ENCODE measurements at places on chromosomes 11 and 22.

DNA sequence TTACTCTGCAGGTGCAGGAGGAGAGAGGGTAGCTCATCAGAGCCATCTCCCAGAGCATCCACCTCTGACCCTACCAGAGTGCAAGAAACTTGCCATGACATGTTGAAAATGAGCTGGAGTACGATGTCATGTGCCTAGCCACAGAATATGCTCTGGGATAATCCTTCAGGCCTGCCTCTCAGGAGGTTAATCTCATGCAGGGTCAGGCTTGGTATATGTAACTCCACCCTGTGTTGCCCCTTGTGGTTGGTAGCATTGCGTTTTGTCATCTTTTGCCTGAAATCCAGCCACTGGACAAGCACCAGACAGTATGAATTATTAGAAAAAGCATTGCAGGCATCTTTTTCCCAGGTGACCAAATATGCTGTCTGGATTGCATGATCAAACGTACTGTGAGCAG, 36.2 kb downstream of the CNTF start:
- no peak for DNase-seq

DNA sequence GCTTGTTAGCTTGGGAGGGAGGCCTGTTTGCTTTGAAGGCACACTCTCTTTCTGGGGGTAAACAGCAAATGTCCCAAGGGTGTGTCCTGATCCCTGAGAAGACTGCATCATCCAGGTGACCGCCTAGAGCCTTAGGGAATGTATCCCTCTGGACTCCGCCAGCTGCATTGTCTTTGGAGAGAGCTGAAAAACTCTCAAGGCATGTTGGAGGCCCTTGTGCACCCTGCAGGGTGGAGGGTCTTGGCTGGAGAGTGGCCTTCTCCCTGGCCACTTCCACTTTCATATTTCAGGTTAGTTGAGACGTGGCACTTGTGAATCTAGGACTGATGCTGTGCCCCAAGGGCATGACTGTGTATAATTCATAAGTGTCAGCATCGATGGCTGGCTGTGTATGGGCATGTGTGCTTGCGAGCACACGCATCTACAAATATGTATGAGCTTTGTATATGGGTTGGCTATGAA, 70.6 kb downstream of the ZBTB16 start:
- no peak for DNase-seq

GRCh38 chr11:118877487-118878162, 6.1 kb upstream of the CXCR5 start:
- no peak for DNase-seq

DNA sequence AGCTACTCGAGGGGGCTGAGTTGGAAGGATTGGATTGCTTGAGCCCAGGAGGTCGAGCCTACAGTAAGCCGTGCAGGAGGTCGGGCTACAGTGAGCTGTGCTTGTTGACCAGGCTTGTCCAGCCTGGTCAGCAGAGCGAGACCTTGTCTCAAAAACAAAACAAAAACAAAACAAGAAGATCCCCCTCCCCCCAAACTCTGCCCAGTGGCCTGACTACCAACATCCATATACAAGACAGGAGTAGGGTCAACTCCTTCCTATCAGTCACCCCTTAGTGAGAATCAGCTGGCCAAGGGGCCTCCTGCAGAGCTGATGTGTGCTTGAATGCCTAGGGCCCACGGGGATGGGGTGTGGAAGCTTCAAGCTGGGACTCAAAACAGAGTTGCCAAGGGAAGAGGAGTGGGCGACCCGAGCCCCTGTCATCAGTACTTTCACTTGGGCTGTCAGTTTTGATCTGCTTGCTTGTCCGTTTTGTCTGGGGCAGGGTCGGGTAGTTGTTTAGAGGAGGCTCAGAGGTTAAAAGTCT, 942 bp upstream of the TSPAN18 start:
- no peak for DNase-seq

GRCh38 chr11:61627850-61628661, 47.2 kb upstream of the SYT7 start:
- DNase-seq = peak; percentile 87

DNA sequence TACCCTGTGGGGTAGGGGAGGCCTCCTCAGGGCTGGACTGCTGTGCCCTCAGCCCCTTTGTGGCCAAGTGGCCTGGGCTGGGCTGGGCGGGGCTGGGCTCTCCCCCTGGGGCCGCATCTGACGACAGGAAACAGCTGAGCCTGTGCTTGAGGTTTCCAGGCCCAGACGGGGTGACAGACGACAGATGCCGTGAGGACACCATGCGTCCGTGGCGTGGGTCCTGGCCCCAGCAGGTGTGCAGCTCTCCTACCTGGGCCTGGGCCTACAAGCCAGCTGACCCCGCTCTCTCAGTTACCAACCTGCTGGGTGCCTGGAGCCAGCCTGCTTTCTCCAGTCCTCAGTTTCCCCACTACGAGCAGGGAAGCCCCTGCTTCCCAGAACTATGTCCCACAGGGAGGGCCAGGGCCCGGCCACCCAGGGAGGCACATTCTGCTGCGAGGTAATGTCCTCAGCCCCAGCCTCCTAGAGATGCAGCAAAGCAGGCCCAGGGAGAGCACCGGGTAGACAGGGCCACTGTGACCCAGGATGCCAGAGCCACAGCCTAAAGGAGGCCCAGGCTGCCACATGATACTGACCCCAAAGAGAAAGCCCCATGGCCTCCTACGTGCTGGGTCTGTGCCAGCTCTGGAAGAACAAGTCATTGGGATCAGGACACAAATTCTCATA, 181.3 kb downstream of the IGLL1 start:
- peak; percentile 35 for DNase-seq

GRCh38 chr22:22507743-22508273, 734 bp downstream of the ZNF280B start:
- DNase-seq = no peak

DNA sequence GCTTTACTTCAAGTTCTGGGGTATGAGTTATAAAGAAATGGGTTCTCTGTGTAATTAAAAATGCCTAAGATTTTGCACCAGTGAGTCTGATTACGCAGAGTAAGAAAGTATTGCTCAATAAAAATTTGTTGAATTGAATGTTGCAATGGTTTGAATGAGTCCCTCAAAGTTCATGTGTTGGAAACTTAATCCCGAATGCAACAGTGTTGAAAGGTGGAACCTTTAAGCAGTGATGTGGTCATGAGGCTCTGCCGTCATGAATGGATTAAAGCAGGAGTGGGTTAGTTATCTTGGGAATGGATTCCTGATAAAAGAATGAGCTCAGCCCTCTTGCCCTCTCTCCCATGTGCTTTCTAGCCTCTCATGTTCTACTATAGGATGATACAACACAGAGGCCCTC, 52.6 kb upstream of the SESN3 start:
- no peak for DNase-seq

- DNase-seq = no peak
Observed at GRCh38 chr11:79794484-79795393, 353.9 kb upstream of the TENM4 start.

DNA sequence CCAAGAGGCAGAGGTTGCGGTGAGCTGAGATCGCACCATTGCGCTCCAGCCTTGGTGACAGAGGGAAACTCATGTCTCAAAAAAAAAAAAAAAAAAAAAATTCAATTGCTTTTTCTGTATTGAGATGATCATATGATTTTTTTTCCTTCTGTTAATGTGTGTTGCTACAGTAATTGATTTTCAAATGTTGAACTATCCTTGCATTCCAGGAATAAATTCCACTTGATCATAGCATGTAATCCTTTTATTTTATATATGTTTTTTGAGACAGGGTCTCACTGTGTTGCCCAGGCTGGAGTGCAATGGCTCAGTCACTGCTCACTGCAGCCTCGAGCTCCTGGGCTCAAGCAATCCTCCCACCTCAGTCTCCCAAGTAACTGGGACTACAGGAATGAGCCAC, 33.3 kb downstream of the MOV10L1 start:
- no peak for DNase-seq

GRCh38 chr22:17269224-17269606, 50.0 kb upstream of the ADA2 start:
- DNase-seq = no peak

DNA sequence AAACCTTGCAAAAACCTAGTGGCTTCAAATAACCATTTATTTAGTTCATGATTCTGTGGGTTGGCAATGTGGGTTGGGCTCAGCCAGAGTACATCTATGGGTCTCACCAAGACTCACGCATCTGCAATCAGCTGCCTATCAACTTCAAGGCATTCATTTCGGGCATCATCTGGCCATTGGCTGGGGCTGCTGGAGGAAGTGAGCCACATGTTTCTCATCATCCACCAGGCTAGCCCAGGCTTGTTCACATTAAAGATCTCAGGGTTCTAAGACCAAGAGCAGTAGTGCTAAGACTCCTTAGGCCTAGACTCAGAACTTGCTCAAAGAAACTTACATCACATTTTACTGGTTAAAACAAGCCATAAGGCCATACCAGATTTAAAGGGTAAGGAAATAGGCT, 478.9 kb upstream of the ARHGAP42 start:
- no peak for DNase-seq

DNA sequence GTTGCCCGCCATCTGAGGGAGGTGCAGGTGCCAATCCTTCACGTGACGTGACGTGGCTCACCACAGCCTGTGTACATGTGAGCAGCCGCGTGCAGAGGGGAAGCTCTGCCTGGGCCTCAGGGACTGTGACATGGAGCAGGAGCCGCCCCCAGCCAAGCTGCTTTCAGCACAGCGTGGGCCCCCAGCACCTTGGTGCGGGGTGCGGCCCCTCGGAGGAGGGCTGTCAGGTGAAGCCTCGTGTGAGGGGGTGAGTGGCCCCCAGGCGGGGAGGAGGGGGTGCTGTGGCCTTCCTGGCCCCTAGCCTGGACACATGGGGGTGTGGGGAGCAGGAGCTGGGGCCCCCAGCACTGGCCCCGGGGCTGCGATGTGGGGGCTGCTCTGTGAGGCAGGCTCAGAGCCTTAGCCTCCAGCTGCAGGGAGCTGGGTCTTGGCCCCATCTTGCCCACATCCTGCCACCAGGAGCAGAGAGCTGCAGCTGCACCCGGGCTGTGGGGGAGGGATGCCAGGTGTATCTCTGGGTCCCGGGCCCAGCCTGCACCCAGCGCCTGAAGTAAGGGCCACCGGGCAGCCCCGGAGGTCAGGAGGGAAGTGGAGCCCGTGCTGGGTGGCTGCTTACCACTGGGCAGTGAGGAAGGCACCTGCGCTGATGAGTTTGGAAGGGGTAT, at the start of gene ADORA2A:
ADORA2A (plus strand) TSS at position 100 of the 665 bp plus-strand sequence. CDS start 5,806 bp downstream, outside the sequence.
- no peak for DNase-seq

DNA sequence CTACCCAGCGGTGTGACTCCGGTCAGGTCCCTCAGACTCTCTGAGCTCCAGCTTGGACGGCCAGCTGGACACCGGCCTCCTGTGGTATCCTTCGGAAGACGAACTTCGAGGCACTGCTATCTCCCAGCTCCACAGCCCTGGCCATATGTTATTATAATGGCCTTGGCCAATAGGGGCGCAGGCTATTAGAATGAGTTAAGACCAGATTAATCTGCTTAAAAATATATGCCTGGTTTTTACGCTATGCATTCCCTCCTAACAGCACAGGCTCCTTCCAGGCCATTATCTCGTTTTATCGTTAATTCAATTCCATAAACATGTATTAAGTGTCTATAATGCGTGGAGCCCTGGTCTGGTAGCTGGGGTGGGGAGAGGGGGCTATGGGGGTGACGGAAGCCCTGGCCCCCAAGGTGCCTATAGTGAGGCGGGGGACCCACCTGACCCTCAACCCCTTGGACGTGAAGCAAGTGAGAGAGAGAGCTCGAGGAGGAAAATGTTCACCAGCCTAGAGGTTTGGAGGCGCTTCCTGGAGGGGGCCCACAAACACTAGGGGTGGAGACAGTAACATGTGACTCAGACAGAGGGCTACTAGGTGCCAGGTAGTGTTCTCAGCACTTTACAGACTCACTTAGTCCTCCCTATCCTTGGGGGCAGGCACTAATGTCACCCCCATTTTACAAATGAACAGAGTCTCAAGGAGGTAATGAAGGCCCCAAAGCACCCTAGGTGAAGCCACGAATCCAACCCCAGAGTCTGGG, 37.5 kb upstream of the TCF20 start:
- DNase-seq = no peak

DNA sequence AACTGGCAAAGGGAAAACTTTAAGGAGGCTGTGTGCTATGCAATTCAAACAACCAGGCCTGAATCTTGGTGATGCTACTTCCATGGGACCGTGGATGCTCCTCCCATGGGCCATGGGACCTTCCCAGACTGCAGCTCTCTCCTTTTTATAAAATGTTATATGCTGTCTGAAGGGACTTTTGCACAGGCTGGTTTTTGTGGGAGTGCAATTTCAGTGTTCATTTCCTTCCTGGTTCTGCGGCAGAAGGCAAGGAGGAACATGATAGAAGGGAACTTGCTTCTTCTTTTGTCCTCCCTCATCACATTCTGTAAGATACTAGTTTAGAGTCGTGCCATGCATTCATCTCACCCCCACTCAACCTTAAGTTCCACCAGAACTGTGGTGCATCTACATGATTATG, 68.9 kb downstream of the C11orf58 start:
- DNase-seq = no peak

GRCh38 chr11:66904981-66905521, 48.2 kb downstream of the LRFN4 start:
- no peak for DNase-seq

- no peak for DNase-seq
Observed at GRCh38 chr11:73384872-73385689, 8.9 kb downstream of the RELT start.

DNA sequence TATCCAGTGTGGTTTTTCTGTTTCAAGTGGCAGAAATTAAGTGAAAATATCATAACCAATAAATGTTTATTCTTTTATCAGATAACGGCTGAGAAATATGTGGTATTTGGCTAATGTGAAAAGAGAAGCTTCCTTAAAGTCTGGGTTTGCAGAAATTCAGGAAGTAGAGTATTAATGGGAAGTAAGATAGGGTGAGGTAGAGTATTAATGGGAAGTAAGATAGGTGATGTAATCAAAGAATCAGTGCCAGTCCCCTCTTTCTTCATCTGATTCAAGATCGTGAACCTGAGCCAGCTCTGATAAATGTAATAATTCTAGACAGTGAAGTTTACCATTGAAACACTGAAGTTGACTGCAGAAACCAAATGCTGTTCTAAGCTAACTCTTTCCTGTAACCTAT, 30.9 kb downstream of the TRPC6 start:
- no peak for DNase-seq

- no peak for DNase-seq
Observed at GRCh38 chr11:69374110-69374945, 80.4 kb downstream of the MYEOV start.

DNA sequence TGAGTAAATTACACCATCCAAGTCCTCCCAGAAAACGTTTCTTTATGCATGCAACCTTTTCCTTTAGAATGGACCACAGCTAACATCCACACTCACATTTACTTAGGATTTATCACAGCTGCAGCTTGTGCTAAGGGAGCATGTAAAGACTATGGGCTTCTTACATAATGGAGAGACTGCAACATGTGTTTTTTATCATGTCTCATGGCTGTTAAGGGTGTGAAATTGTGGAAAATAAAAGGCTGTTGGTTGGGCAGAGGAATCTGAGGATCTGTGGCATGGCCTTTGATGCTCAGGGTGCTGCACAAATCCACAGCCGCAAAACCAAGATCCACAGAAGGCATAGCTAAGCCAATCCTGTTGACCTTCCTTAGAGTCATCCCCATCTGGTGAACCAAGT, 112.0 kb upstream of the MTNR1B start:
- no peak for DNase-seq

Measured in Caco-2 (cell line).